Natural killer cell treated with Interleukin-12 subunit alpha and Interleukin-12 subunit beta and Interleukin-15 and Interleukin-18, amount 100 ng/mL, for 72 hours (primary cell): ENCODE measurements at places on chromosomes 5 and 9.

GRCh38 chr5:174312641-174313040 is 267.1 kb downstream of the NSG2 start:
- H3K4me3 ChIP-seq = no peak overlapping the region
- no peak for DNase-seq
- H3K36me3 ChIP-seq = no peaks in the 10 kb centered on the region
- H3K27me3 ChIP-seq = peaks cover 37% of the 10 kb centered on the region

DNA sequence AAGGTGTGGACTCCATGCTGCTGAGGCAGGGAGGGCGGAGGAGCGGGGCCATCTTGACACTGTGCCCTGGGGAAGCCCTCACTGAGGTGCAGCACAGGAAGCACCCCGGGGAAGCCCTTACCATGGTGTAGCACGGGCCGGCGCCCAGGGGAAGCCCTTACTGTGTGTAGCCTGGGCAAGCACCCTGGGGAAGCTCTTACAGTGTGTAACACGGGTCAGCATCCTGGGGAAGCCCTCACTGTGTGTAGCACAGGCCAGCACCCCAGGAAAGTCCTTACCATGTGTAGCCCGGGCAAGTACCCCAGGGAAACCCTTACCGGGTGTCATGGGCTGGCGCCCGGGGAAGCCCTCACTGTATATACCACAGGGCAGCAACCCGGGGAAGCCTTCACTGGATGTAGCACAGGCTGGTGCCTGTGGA is 62.6 kb upstream of the ZNF354B start:
- no peak overlapping the region for H3K4me3 ChIP-seq
- DNase-seq = no peak
- no peak overlapping the region for H3K27ac ChIP-seq
- no peaks in the 10 kb centered on the region for H3K4me1 ChIP-seq

DNA sequence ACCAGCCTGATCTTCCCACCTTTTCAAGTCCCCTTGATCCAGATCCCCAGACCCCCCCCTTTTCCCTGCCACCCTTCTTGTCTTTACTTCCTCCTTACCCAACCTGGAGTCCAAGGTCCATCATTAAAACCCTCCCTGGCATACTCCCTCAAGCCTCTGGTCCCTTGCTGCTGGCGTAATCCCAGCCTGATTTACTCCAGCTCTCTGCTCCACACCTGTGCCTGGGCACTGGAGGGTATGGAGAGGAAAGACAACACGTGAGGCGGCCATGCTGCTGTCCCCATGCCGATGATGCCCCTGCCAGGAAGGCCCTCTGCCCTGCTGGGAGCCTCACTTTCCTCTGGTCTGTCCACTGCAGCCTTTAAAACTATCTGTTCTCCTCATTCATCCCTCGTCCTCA is 5.1 kb downstream of the B4GALT7 start:
- peaks cover 16% of the 10 kb centered on the region for H3K4me1 ChIP-seq
- H3K27ac ChIP-seq = no peak overlapping the region
- DNase-seq = no peak
- no peak overlapping the region for H3K4me3 ChIP-seq
- H3K27me3 ChIP-seq = no peaks in the 10 kb centered on the region

- H3K36me3 ChIP-seq = no peaks in the 10 kb centered on the region
- H3K27ac ChIP-seq = no peak overlapping the region
- no peak overlapping the region for H3K4me3 ChIP-seq
- no peaks in the 10 kb centered on the region for H3K27me3 ChIP-seq
Measured at GRCh38 chr5:104513121-104513602, 950.6 kb upstream of the NUDT12 start.

- H3K4me3 ChIP-seq = peak overlapping the region; percentile 96
- no peak for DNase-seq
- H3K4me1 ChIP-seq = peaks cover 31% of the 10 kb centered on the region
- H3K27ac ChIP-seq = peak overlapping the region; percentile 95
Measured at GRCh38 chr5:112738191-112738560, 491 bp downstream of the APC start.

- DNase-seq = no peak
- H3K4me1 ChIP-seq = no peaks in the 10 kb centered on the region
- H3K27me3 ChIP-seq = no peaks in the 10 kb centered on the region
- no peaks in the 10 kb centered on the region for H3K36me3 ChIP-seq
- no peak overlapping the region for H3K4me3 ChIP-seq
Measured at GRCh38 chr5:95690333-95690732, 7.5 kb upstream of the SPATA9 start.

DNA sequence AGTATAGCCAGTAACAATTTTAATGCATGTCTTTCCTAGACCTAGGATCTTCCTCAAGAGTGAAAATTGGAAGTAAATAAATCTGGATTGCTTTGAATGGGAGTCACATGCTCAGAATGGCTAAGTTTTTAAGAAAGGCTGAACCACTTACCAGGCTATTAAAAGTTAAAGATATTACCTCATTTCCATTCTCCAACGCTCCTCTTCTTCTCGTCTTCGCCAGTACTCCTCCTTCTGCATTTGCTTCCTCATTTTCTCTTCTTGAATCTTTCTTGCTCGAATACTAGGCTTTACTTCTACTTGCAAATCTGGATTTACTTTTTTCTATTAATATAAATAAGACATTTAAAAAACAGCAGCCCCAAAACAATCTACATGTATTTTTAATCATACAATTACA is 49.6 kb downstream of the ZFR start:
- H3K4me3 ChIP-seq = no peak overlapping the region
- no peak for DNase-seq
- H3K27me3 ChIP-seq = no peaks in the 10 kb centered on the region
- H3K27ac ChIP-seq = no peak overlapping the region
- peaks cover 18% of the 10 kb centered on the region for H3K36me3 ChIP-seq

GRCh38 chr5:73282923-73283322 is 109.9 kb downstream of the TMEM174 start:
- DNase-seq = no peak
- H3K36me3 ChIP-seq = no peaks in the 10 kb centered on the region
- H3K27me3 ChIP-seq = peaks cover 72% of the 10 kb centered on the region
- no peak overlapping the region for H3K27ac ChIP-seq
- H3K4me3 ChIP-seq = no peak overlapping the region
- H3K4me1 ChIP-seq = no peaks in the 10 kb centered on the region

DNA sequence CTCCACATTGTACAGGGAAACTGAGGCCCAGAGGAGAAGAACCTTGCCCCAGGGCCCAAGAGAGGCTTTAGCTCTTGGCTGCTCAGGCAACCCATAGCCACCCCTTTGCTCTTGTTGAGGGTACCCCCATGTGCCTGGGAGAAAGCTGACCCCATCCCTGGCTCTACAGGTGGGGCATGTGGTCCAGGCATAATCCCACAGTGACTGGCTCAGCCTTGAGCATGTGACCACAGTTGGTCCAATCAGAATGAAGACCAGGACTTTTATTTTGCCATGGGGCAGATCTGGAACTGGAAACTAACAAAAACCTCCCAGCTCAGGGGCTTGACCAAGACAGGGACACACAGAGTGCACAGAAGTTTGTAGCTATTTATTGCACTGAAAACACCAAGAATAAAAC is 29.3 kb downstream of the SLC6A7 start:
- no peaks in the 10 kb centered on the region for H3K36me3 ChIP-seq
- H3K27me3 ChIP-seq = no peaks in the 10 kb centered on the region
- DNase-seq = no peak

DNA sequence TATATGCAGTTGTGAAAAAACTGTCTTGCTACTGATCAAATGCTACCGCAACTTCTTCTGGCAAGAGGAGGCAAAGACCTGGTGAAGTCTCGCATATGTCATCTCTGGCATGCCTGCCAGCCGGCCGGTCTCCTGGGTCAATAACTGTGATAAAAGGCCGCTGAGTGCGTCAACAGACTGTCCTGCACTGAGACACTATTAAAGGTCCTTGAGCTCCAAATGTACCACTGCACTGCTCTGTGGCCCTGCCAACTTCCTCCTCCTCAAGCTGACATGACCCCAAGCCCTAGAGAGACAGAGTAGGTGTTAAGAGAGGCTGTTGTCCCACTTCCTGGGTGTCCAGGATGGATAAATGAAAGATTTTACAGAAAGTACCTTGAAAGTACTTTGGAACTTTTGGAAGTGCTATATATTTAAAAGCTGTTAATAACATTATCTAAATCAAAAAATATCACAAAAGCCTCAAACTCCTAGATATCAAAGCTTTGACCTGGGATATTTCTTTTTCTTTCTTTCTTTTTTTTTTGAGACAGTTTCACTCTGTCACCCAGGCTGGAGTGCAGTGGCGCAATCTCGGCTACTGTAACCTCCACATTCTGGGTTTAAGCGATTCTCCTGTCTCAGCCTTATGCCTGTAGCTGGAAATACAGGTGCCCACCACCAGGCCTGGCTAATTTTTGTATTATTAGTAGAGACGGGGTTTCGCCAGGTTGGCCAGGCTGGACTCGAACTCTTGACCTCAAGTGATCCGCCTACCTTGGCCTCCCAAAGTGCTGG is 31.5 kb downstream of the RAPGEF1 start:
- H3K4me3 ChIP-seq = peak overlapping the region; percentile 79
- H3K27me3 ChIP-seq = no peaks in the 10 kb centered on the region
- H3K36me3 ChIP-seq = no peaks in the 10 kb centered on the region
- DNase-seq = no peak
- H3K4me1 ChIP-seq = peaks cover 90% of the 10 kb centered on the region

DNA sequence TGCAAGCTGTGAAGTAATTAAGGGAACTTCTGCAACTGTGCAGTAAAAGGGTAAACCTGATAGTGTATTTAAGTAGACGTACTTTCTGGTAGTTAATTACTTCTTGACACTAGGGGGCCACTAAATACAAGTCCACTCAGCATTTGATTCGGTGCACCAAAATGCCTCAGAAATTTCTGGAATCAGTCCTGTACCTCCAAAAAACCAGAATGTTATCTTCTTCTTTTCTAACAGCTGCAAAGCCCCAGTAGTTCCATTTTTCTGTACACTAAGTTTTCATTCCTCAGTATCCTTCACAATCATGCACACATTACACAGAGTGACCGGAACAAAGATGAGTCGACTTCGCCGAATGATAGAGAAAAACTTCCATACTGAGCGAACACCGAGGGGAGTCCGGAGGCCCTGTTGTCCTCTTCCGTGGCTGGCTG is 484 bp downstream of the GFM2 start:
- peak overlapping the region; percentile 99 for H3K27ac ChIP-seq
- peaks cover 17% of the 10 kb centered on the region for H3K36me3 ChIP-seq
- H3K4me1 ChIP-seq = peaks cover 15% of the 10 kb centered on the region
- peak overlapping the region; percentile 95 for H3K4me3 ChIP-seq

DNA sequence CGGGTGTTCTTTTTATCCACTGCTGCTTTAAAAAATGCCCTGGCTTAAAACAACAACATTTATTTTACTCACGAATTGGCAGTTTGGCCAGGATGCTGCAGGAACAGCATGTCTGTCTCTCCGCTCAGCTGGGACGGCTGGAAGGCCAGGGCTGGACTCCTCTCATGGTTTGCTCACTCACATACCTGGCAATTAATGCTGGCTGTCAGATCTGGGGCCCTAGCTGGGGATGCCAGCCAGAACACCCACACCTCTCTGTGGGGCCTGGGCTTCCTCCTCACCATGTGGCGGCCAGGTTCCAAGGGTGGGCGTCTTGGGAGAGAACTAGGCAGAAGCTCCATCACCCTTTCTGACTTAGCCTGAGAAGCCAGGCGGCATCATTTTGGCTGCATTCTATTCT is 189.1 kb upstream of the IL12B start:
- no peaks in the 10 kb centered on the region for H3K36me3 ChIP-seq
- no peak for DNase-seq
- H3K27me3 ChIP-seq = peaks cover 15% of the 10 kb centered on the region
- no peak overlapping the region for H3K4me3 ChIP-seq
- H3K27ac ChIP-seq = no peak overlapping the region

GRCh38 chr5:148403344-148403743 is 19.6 kb downstream of the FBXO38 start:
- H3K4me3 ChIP-seq = no peak overlapping the region
- H3K4me1 ChIP-seq = peaks cover 18% of the 10 kb centered on the region
- peaks cover 54% of the 10 kb centered on the region for H3K36me3 ChIP-seq
- H3K27me3 ChIP-seq = no peaks in the 10 kb centered on the region
